NCI-H524 treated with DMSO at 0.1 percent for 48 hours (cell line): ENCODE measurements at places on chromosomes 13 and 19.
A peak's percentile ranks its signal among the peaks of the same experiment; 100 is the strongest.

DNA sequence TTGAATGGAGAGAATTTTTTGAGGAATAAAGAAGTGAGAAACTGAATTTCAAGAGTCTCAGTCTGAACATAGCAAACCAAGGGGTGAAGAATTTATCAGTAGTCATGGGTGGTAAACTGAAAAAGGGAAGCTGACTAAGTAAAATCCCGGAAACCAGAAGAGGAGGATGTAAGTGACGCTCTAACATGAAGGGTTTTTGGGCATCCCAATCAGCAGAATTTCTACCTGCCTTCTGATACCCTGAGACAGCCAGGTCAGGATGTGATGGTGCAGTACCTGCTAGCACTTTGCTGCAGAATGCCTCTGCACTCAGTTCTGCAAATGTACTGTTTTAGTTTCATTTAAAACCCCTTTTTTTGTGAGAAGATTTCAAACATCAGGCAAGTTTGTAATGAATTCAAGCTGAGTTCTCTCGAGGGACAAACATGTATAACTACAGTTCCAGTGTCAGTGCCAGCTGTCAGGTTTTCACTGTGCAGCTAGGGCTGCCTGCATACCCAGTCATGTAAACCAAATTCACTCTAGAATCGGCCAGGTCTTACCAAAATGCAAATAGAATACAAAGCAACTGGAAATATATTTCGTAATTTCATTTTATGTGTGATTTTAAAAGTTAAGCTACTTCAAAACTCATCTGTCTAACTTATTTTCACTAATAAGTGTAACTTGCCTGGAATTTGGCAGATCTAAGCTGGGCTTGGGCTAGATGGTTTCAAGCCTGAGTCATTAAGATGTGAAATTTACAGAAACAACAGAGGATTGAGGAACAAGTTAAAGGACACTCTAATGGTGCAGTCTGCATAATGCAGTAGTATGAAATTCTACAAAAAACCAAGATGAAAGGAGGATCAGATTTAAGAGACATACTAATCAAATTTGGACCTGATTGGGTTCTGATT lies 13.8 kb downstream of the METTL21C start:
- DNase-seq, result no peak

GRCh38 chr13:95160112-95160906 lies 140.9 kb downstream of the ABCC4 start:
- no peak for DNase-seq

- DNase-seq, result no peak
Observed at GRCh38 chr19:48878196-48879024, 6.2 kb downstream of the PPP1R15A start.

GRCh38 chr19:38714354-38714778 lies 29.9 kb downstream of the CAPN12 start:
- no peak for DNase-seq

GRCh38 chr19:11781295-11782057 lies 14.7 kb downstream of the ZNF441 start:
- no peak for DNase-seq

GRCh38 chr13:67772807-67773453 lies 542.8 kb upstream of the PCDH9 start:
- no peak for DNase-seq

- DNase-seq, result no peak
Observed at GRCh38 chr13:44017756-44018309, 138.1 kb downstream of the LACC1 start.

DNA sequence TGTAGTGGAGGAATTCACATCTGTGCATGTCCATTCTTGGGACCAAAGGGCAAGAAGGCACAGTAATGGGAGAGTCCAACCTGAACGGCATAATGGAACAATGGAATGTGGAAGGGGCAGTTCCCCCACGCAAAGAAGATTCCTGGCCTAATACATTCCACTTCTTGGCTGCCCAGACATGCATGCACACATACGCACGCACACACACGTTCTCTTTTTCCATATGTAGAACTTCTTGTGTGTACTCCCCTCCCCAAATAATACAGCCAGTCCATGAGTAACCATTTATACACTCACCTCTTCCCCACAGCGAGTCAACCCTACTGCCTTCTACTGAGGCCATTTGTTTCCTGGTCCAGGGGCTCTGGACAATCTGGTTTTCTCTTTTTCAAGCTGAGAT lies 6.0 kb upstream of the STK24 start:
- no peak for DNase-seq

DNA sequence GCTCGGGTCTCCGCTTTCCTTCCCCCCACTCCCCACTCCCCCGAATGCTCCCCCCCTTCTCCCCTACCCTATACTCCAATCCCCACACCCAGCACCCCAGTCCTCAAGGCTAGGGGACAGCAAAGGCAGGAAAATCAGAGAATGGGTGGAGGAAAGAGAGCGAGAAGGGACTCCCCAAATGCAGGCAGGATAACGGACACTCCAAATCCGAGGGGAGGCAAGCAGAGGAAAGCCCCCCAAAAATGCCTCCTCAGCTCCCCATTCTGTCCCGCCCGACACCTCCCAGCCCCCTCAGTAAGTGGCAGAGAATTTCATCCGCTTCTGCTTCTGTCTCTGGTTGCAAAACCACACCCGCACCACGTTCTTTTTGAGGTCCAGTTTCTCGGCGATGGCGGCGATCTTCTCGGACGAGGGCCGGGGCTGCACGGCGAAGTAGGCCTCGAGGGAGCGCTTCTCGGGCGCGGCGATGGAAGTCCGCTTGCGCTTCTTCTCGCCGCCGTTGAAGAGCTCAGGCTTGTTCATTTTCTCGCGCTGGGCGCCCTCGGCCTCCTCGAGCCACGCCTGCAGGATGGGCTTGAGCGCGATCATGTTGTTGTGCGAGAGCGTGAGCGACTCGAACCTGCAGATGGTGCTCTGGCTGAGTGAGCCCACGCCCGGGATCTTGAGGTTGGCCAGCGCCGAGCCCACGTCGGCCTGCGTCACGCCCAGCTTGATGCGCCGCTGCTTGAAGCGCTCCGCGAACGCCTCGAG lies 2.1 kb downstream of the POU4F1 start:
- DNase-seq, result no peak

GRCh38 chr19:2270157-2270422 lies 11.9 kb downstream of the PEAK3 start:
- DNase-seq, result no peak

- DNase-seq, result no peak
Observed at GRCh38 chr13:36764957-36765356, 54.1 kb upstream of the RFXAP start.

GRCh38 chr13:95403349-95404140 lies 102.3 kb upstream of the ABCC4 start:
- peak; percentile 63 for DNase-seq

- no peak for DNase-seq
Observed at GRCh38 chr13:89584058-89584620, 1763.3 kb upstream of the MIR17HG start.

GRCh38 chr13:36758345-36758744 lies 60.7 kb upstream of the RFXAP start:
- no peak for DNase-seq

- no peak for DNase-seq
Observed at GRCh38 chr13:47039106-47039505, 142.3 kb upstream of the HTR2A start.

GRCh38 chr13:108777421-108778420 lies 148.3 kb downstream of the MYO16 start:
- no peak for DNase-seq

GRCh38 chr13:107102676-107103075 lies 534.7 kb upstream of the ARGLU1 start:
- DNase-seq, result no peak

GRCh38 chr13:33453936-33454335 lies 168.4 kb upstream of the STARD13 start:
- DNase-seq, result no peak

- no peak for DNase-seq
Observed at GRCh38 chr13:27442071-27442647, 8.2 kb downstream of the MTIF3 start.

- DNase-seq, result no peak
Observed at GRCh38 chr19:13209484-13210338, 59.5 kb downstream of the IER2 start.

- no peak for DNase-seq
Observed at GRCh38 chr13:40172878-40173277, 493.6 kb downstream of the FOXO1 start.

DNA sequence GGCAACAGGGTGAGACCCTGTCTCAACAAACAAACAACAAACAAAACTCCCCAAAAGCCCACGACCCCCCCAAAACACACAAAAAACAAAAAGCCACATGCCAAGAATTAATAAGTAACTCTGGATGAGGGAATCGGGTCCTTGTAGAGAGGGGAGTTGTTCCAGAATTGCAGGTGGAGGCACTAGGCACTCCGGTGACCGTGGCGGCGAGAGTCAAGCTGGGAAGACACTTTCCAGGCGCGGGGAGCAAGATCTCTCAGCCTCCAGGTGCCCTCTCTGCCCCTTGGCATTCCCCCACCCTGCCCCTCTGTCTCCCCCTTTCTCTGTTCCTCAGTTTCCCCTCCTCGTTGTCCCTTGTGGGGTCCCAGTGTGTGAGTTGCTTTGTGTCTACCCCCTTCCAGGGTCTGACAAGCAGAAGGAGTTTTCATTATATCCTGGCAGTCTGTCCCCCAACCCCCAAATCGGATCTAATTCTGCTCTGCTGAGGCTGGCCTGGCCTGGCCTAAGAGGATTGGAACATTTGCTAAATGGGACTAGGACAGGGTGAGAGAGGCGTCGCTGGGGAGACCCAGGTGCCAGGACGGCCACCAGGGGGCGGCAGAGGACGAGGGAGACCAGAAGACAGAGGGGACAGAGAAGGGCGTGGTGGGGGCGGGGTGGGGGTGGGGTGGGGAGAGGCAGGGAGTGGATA lies 8.3 kb upstream of the CRX start:
- DNase-seq, result peak; percentile 28

DNA sequence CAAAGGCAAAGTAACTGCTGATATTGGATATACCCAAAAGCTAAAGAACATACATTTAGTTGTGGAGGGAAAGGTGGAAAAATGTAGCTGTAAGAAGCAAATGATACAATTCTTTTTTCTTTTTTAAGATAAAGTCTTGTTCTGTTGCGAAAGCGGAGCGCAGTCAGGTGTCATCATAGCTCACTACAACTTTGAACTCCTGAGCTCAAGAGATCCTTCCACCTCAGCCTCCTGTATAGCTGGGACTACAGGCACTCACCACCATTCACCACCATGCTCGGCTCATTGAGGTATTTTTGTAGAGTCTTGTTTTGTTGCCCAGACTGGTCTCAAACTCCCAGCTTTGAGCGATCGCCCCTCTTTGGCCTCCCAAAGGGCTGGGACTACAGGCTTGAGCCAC lies 38.0 kb downstream of the TBC1D4 start:
- DNase-seq, result no peak

GRCh38 chr13:113832631-113833030 lies 31.2 kb downstream of the GAS6 start:
- DNase-seq, result no peak

- no peak for DNase-seq
Observed at GRCh38 chr13:74839656-74840055, 642.3 kb downstream of the TBC1D4 start.

GRCh38 chr13:42950181-42950580 lies 41.9 kb downstream of the EPSTI1 start:
- no peak for DNase-seq

GRCh38 chr19:7545904-7546303 lies 10.4 kb downstream of the PNPLA6 start:
- DNase-seq, result no peak

DNA sequence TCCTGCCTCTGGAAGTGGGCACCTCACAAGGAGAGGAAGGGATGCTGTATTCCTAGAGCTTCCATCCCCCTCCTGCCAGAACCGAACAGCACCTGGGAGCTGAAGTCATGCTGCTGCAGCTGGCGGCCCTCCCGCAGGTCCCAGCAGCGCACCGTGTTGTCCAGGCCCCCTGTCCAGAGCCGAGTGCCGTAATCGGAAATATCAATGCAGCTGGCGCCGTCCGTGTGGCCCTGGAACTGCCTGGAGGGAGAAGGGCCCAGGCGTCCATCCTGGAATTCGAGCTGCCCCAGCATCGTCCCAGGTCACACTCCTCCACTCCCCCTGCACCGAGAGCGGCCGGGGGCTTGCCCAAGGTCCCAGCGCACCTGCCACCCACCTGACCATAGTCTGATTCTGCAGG lies 23.7 kb downstream of the TLE2 start:
- no peak for DNase-seq

DNA sequence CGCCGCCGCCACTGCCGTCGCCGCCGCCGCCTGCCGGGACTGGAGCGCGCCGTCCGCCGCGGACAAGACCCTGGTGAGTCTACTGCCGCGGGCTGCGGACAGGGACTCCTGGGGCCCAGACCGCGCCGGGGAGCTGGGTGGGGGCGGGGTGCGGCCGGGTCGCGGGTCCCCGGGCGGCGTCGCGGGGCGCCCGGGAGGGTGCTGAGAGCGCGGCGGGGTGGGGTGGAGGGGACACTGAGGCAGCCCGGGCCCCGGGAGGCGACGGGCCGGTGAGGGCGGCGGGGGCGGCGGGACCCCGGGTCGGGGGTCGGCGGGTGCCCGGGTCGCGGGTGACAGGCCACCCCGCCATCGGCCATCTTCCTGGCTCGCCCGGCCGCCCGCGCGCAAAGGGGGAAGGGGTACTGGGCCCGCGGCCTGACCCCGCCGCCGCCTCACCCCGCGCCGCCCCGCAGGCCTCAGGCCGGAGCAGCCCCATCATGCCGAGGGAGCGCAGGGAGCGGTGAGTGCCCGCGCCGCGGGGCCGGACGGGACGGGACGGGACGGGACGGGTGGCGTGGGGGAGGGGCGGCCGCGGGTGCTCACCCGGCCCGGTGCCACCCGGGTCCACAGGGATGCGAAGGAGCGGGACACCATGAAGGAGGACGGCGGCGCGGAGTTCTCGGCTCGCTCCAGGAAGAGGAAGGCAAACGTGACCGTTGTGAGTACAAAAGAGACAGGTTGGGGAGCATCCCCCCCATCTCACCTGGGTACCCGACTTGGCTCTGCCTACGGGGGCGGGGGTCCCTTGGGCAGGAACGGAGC lies 489 bp downstream of the CCNE1 start:
- DNase-seq, result no peak

DNA sequence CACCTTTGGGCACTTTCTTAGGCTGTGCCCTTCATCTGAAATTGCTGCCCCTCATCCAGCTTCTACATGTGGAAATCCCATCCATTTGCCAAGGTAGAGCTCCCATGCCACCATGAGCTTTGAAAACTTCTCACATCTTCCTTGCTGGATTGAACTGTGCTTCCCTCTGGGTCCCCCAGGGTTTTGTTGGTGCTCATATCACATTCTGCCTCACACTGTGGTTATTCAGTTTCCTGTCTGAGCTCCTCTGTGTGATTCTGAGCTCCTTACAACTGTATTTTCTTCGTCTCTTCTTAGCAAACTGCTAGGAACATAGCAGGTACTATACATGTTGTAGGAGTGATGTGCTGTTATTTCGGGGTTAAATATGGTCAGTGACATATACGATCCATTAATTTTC lies 74.9 kb upstream of the KL start:
- DNase-seq, result no peak

- DNase-seq, result no peak
Observed at GRCh38 chr13:109208522-109208921, 577.9 kb downstream of the IRS2 start.

DNA sequence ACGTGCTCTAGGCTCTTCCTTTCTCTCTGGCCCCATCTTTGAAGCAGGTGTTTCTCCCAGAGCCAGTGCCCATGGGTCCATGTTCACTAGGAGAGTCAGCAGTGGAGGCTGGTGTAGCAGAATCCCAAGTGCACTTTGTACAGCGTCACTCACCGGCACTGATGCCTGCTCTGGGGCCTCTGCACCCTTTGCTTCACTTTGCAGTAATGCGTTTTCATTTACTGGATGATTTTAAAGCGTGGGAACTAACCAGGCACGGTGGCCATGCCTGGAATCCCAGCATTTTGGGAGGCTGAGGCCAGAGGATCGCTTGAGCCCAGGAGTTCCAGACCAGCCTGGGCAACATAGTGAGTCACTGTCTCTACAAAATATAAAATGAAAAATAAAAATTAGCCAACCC lies 30.7 kb downstream of the SLC25A42 start:
- no peak for DNase-seq
